ENCODE measurements at places on chromosomes 5 and 9.

DNA sequence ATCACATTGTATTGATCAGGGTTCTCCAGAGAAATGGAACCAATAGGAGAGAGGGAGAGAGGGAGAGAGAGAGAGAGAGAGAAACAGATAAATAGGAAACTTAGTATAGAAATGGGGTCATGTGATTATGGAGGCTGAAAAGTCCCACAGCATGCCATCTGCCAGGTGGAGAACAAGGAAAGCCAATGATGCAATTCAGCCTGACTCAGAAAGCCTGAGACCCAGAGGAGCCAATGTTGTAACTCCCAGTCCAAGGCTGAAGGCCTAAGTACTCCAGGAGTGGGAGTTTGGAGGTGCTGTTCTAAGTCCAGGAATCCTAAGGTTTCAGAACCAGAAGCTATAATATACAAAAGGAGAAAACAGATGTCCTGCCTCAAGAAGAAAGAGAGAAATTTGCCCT is 48.4 kb upstream of the ISOC1 start:
- no peak for DNase-seq

GRCh38 chr9:6567140-6567591 is 78.4 kb downstream of the GLDC start:
- DNase-seq: no peak

GRCh38 chr9:128097543-128098296 is 29.7 kb downstream of the SLC25A25 start:
- no peak for DNase-seq

- DNase-seq: no peak
These were observed 61.6 kb upstream of the ANGPTL2 start for GRCh38 chr9:127183814-127184582.

DNA sequence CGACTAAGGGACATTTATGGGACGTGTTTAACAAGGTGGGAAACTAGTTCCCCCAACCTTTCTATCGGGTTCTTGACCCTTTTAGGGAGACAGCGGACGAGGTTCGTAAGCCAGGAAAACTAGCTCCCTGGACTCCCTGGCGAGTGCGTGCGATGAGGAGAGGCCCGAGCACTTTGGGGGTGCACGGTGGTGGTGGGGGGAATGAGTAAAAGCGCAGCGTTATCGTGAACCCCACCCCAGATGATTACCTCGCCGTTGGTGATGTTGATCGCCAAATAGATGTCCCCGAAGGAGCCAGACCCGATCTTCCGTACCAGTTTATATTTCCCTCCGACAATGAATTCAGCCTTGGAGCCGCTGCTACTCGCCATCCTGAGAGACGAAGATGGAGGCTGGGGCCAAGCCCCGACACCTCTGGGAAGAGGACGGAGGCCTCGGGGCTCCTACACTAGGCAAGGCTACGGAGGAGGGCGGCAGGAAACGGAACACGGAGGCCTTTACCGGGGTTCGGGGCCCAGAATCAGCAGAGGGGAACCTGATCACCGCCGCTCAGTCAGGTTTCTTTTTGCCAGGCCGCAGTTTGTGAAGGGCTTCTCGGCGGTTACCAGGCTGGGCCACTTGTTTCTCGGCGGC is 529 bp downstream of the CSNK1A1 start:
- DNase-seq: no peak
